KG1 (cell line): ENCODE measurements at places on chromosomes 1 and 21.

- no peak for DNase-seq
Observed at GRCh38 chr1:170640581-170640980, 23.4 kb upstream of the PRRX1 start.

DNA sequence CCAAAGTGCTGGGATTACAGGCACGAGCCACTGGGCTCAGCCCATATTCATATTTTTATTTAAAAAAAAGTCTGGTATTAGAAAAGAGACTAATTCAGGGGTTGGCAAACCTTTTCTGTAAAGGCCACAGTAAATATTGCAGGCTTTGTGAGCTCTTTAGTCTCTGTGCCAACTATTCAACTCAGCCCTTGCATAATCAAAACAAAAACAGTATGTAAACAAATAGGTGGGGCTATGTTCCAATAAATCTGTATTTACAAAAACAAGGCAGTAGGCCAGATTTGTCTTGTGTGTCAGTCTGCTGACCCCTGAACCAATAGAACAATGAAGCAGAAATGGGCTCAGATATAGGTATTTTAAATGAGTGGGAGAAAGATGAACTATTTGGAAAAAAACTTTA, 49.3 kb downstream of the CDC42BPA start:
- DNase-seq, result no peak

DNA sequence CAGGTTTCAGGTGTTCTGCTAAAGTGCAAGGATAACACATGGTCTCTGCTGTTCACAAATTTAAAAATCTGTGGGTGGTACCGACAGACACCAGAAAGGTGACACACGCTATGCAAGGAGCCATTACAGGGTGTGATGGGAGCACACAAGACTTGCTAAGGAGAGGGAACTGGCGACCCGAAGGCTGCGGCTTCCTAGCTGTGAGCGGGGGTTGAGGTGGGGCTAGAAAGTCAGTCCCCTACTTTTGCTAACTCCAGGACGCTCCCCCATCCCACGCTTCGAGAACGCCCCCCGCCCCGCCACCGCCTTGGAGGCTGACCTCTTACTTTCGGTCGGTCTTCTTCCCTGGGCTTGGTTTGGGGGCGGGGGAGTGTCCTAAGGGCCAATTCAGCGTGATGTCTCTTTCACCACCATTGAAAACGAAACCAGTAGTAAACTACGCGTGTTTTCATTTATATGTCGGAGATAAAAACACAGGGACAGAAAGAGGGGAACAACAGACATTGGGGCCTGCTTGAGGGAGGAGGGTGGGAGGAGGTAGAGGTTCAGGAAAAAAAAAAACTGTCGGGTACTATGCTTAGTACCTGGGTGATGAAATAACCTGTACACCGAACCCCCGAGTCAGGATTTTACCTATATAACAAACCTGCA, 1.1 kb downstream of the CKS1B start:
- DNase-seq, result peak; percentile 37

- no peak for DNase-seq
Observed at GRCh38 chr21:29470397-29470796, 171.7 kb downstream of the BACH1 start.

- no peak for DNase-seq
Observed at GRCh38 chr21:43637530-43638158, 21.6 kb downstream of the HSF2BP start.

DNA sequence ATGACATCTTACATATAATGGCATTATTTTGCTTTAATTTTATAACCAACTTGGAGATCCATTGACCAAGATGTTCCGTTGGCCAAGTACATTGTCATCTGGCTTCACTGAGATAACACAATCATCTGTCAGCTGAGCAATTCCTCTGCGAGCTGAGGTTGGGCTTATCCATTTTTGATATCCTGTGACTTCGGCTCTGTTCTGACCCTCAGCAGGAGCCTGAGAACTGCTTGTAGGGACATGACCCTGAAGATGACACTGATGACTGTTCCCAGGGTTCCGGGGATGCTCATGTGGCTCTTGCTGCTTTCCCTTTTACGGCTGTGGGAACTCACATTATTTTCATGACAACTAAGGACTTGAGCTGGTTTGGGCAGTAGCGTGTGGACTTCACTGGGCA, 51.2 kb downstream of the TLR5 start:
- DNase-seq, result no peak

- DNase-seq, result no peak
Observed at GRCh38 chr1:224780736-224781135, 148.7 kb upstream of the DNAH14 start.

- no peak for DNase-seq
Observed at GRCh38 chr1:88773540-88774150, 89.6 kb downstream of the PKN2 start.

GRCh38 chr21:24112020-24112419, 1495.3 kb downstream of the MRPL39 start:
- DNase-seq, result no peak

DNA sequence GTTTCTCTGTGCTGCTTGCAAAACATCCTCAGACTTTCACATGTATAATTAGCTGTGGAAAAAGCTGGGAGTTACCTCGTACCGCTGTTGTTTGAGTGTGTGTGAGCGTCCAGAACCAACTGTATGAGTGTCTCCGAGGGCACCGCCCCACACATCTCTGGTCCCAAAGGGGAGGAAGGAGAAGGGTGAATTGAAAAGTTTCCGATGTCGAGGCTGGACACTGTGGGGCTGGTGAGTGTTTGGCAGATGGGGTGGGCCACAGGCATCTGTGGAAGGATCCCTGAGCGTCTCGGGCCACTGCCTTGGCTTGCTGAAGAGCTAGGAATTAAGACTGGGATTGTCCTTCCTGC, 1.2 kb downstream of the ATP2B4 start:
- no peak for DNase-seq

- no peak for DNase-seq
Observed at GRCh38 chr1:245469734-245470133, 314.9 kb downstream of the KIF26B start.

DNA sequence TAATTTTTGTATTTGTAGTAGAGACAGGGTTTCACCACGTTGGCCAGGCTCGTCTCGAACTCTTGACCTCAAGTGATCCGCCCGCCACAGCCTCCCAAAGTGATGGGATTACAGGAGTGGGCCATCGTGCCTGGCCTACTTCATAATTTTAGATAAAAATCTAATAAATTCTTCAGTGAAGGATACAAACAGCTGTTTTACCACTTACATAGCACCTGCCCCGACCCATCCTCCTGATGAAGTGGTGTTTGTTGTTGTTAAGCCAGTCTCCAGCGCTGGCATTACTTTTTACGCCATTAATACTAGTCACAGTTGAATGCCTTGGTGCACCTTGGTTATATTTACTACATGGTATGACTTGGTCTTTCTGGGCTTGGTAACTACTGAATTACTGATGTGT, 12.3 kb upstream of the RAP1GAP start:
- DNase-seq, result no peak

DNA sequence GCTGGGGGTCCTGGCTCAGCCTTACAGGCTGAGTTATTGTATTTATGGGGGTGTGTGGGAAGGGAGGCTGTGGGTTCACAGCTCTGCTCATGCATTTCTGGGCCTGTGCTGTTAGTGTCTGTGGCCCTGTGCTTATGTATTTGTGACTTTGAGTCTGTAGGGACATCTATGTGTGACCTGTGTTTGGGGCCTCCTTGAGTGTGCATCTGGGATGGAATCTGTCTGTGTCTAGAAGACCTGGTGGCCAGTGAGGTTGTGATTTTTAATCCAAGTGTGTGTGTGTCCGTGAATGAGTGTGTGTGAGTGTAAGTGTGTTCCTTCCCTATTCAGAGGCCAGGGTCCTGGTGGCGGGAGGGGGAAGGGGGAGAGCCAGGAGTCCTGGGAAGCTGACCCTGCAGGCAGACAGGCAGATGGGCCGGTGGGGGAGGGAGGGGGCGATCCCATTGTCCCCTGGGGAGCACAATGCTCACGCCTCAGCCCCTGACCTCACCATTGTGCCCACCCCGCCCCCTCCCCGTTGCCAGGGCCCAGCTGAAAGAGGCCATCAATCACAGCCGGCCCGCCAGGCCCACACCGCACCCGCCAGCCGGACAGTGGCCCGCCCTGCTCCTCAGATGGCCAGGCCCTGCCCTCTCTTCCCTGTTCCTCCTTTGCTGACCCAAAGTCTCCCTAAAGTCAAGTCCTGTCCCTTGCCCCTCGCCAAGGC, 19.6 kb downstream of the SLC27A3 start:
- DNase-seq, result no peak

DNA sequence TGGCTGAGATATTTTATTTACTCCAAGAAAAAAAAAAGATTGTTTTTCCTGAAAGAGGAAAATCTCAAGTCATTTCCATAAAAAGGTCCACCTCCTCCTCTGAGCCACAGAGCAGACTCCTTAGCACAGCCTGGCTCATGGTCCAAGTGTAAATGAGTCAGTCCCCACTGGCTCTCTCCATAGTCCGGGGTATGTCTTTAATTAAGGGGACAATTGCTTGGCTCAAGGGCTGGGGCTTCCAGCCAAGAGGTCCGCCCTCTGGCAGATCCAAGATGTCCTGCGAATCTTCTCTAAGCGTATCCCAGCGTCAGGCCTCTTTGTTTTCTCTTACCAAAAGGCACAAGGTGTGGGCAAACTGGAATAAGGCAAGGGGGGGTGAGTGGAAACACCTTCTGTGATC, 33.3 kb downstream of the FOXD2 start:
- DNase-seq, result no peak

DNA sequence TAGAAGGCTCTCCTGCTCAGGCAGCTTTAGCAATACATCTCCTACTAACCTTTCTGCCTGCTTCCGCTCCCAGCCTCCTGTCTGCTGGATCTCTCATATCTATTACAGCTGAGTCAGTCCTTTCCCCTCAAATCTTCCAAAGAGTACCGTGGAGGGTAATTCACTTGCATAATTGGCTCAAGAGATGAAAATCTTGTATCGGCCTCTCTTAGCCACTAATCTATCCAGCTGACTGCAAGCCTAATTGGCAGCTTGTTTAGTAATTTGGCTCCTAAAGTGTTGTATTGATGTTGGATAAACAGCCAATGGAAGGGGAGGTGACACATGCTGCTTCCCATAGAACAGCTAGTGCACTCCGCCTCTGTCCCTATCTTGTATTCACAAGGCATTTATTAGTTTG, 195.7 kb downstream of the GPATCH2 start:
- DNase-seq, result no peak

GRCh38 chr1:178541829-178542553, 29.1 kb downstream of the TEX35 start:
- no peak for DNase-seq

DNA sequence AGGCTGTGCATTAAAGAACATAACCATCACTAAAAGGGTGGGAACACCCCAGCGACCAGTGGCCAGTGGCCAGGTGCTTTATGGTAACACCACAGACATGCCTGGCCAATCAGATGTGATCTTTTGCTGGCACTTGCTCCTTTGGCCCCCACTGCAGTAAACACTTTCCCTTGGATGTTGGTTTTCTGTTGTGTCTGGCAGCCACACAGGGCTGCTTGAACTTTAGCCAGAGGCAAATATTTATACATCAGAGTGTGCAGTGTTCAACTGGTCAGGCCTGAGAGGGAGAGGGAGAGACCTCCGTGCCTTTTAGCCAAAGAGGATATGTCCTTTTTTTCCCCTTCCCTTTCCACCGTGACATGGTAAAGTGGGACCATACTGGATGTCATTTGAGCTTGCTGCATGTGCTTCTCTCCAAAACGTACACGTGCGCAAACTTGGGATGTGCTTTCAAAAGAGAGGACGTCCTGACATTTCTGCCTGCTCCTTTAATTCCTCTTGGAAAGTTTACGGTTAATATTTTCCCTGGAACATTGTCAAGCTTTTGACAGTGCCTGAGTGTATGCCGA, 101.2 kb downstream of the NFIA start:
- no peak for DNase-seq

GRCh38 chr1:243725075-243725474, 125.0 kb downstream of the AKT3 start:
- no peak for DNase-seq

- no peak for DNase-seq
Observed at GRCh38 chr1:164771619-164772361, 212.8 kb downstream of the PBX1 start.

GRCh38 chr1:37851782-37852210, 7.6 kb downstream of the MTF1 start:
- DNase-seq, result peak; percentile 6

GRCh38 chr21:36040389-36040788, 19.9 kb downstream of the SETD4 start:
- no peak for DNase-seq

DNA sequence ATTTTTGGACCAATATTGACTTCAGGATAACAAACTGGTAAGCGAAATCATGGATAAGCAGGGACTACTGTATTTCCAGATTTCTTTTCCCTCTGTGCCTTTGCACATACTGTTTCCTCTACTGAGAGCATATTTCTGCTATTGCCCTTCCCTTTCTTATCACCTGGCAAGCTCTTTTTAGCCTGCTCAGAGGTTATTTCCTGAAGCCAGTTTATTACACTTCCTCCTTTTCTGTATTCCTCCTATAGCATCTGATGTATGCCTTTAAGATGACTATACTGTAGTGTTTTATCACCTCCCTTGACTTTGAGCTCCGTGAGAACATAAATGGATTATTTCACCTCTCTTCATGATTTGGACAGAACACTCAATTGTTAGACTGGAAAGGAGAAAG, 49.0 kb downstream of the MAGI3 start:
- no peak for DNase-seq

DNA sequence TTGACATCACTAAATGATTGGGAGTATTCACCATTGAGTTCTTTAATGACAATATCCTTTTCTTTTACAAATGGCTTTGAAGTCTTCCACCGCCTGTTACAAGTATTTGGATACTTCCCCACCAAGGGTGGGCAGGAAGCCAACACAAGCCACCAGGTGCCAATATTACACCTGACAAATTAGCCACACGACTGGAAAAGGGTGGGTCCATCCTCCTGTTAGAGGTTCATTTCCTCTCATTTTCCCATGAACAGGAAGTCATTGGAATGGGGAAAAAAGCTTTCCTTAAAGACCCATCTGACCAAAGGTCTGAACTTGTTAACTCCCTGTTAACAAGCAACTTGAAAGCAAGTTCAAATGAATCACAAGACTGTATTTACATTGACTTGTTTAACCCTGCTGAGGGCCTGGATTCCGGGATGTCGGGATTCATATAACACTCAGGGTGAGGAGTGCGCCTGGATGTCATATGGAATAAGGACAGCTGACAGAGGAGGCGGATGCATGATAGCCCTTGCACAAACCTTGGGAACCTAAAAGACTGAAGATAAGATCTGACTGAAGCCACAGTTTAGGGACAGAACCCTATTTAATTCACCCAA, 40.5 kb upstream of the PROX1 start:
- no peak for DNase-seq

GRCh38 chr1:187275346-187275745, 446.6 kb downstream of the PLA2G4A start:
- DNase-seq, result no peak

DNA sequence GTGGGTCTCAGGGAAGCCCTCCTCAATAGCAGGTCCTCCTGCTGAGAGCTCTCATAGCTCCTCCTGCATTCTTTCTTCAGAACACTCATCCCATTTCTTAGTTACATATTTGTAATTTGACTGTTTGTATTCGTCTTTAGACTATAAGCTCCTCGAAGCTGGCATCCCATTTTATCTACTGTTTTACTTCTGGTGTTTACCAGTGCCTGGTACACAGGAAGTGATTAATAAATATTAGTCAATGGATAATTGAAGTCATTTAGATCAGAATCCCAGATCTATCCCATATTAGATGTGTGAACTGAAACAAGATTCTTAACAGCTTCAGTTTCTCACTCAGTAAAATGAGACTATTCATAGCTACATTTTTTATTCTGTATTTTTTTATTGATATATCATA, 88.7 kb downstream of the PLPP3 start:
- no peak for DNase-seq
